ENCODE measurements at places on chromosomes 7 and 10.

- no peak overlapping the region for H3K27ac ChIP-seq
- DNase-seq: peak; percentile 46
- no peaks in the 10 kb centered on the region for H3K36me3 ChIP-seq
- no peak overlapping the region for H3K4me3 ChIP-seq
- peaks cover 9% of the 10 kb centered on the region for H3K4me1 ChIP-seq
Measured at GRCh38 chr10:11863353-11864109, 40.4 kb downstream of the PROSER2 start.

- H3K4me3 ChIP-seq: no peak overlapping the region
- no peaks in the 10 kb centered on the region for H3K36me3 ChIP-seq
- H3K27ac ChIP-seq: no peak overlapping the region
Measured at GRCh38 chr7:52779004-52779403, 256.4 kb upstream of the POM121L12 start.

DNA sequence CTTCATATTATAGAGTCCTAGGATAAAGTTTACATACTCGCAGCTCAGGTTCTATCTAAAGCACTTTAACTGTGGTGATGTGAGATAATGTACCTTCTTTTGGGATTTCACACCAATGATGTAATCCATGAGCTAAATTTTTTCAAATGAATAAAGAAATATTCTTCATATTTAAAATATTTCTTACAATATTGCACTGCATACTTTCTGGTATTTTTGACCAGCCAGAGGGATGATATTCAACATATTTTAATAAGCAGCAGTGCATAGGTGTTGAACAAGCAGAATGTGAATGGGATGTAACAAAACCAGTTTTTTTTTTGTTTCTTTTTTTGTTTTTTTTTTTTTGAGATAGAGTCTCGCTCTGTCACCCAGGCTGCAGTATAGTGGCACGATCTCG is 73.2 kb upstream of the TRIM24 start:
- no peak overlapping the region for H3K4me3 ChIP-seq
- no peak overlapping the region for H3K27ac ChIP-seq

- H3K4me1 ChIP-seq: no peaks in the 10 kb centered on the region
- H3K27me3 ChIP-seq: no peaks in the 10 kb centered on the region
- no peak overlapping the region for H3K4me3 ChIP-seq
- no peak overlapping the region for H3K27ac ChIP-seq
- H3K36me3 ChIP-seq: peaks cover 8% of the 10 kb centered on the region
Measured at GRCh38 chr7:36925691-36926090, 201.4 kb upstream of the AOAH start.

- DNase-seq: no peak
- H3K4me3 ChIP-seq: no peak overlapping the region
- peaks cover 14% of the 10 kb centered on the region for H3K4me1 ChIP-seq
Measured at GRCh38 chr10:98416606-98417388, 1.8 kb upstream of the PYROXD2 start.

- peaks cover 4% of the 10 kb centered on the region for H3K4me1 ChIP-seq
- H3K4me3 ChIP-seq: no peak overlapping the region
- no peak for DNase-seq
- no peak overlapping the region for H3K27ac ChIP-seq
- peaks cover 19% of the 10 kb centered on the region for H3K27me3 ChIP-seq
Measured at GRCh38 chr7:49771427-49772176, 1.8 kb upstream of the VWC2 start.

- no peak for DNase-seq
- no peaks in the 10 kb centered on the region for H3K36me3 ChIP-seq
- no peak overlapping the region for H3K4me3 ChIP-seq
- H3K4me1 ChIP-seq: no peaks in the 10 kb centered on the region
Measured at GRCh38 chr7:50926049-50926448, 143.4 kb upstream of the GRB10 start.

GRCh38 chr7:156560075-156560474 is 80.5 kb upstream of the RNF32 start:
- no peak overlapping the region for H3K4me3 ChIP-seq
- no peaks in the 10 kb centered on the region for H3K27me3 ChIP-seq
- no peaks in the 10 kb centered on the region for H3K4me1 ChIP-seq

- H3K27me3 ChIP-seq: no peaks in the 10 kb centered on the region
- no peak overlapping the region for H3K27ac ChIP-seq
- no peaks in the 10 kb centered on the region for H3K36me3 ChIP-seq
- H3K4me3 ChIP-seq: no peak overlapping the region
Measured at GRCh38 chr7:20282959-20283358, 47.7 kb upstream of the ITGB8 start.

GRCh38 chr10:15370856-15371701 is at the start of gene FAM171A1:
Gene FAM171A1, minus strand, starts transcription at chr10:15371289. Its CDS starts 237 bp downstream, at chr10:15371052.
- H3K27me3 ChIP-seq: peaks cover 35% of the 10 kb centered on the region
- H3K4me1 ChIP-seq: peaks cover 10% of the 10 kb centered on the region
- no peak within 1 kb of the TSS for H3K4me3 ChIP-seq
- no peaks in the 10 kb centered on the region for H3K36me3 ChIP-seq

DNA sequence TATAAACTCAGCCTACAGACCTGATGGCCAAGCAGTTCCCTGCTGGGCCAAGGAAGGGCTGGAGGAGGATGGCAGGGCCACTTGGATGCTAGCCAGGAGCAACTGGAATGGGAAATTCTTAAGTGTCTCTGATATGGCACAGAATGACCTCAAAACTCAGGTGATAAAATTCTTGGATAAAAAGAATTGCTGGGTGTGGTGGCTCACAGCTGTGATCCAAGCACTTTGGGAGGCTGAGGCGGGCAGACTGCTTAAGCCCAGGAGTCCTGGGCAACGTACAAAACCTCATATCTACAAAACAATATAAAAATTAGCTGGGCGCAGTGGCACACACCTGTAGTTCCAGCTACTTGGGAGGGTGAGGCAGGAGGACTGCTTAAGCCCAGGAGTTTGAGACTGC is 14.0 kb upstream of the PKD1L1 start:
- no peak overlapping the region for H3K27ac ChIP-seq
- DNase-seq: no peak
- no peak overlapping the region for H3K4me3 ChIP-seq
- H3K4me1 ChIP-seq: no peaks in the 10 kb centered on the region
- peaks cover 11% of the 10 kb centered on the region for H3K36me3 ChIP-seq

- H3K36me3 ChIP-seq: no peaks in the 10 kb centered on the region
- no peaks in the 10 kb centered on the region for H3K4me1 ChIP-seq
- H3K27me3 ChIP-seq: no peaks in the 10 kb centered on the region
- H3K4me3 ChIP-seq: no peak overlapping the region
Measured at GRCh38 chr10:43809211-43809930, 160.7 kb upstream of the ZNF32 start.

DNA sequence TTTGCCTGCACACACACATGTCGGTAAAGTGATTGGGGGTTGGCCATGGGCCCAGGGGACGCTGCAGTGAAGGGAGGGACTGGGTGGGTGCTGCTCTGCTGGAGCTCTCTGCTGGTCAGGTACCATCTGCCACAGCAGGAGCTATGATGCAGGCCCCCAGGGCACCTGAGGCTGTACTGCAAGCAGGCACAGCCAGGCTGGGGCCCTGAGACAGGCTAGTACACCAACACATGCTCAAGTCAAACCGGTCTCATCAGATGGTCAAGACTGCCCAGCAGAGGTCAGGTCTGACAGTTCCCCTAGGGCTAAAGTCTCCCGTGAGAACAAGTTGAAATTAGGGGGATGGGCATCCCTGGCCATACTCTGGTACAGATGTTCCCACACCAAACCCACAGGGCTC is 118.3 kb upstream of the THSD7A start:
- DNase-seq: peak; percentile 2
- H3K4me1 ChIP-seq: no peaks in the 10 kb centered on the region
- no peaks in the 10 kb centered on the region for H3K27me3 ChIP-seq

DNA sequence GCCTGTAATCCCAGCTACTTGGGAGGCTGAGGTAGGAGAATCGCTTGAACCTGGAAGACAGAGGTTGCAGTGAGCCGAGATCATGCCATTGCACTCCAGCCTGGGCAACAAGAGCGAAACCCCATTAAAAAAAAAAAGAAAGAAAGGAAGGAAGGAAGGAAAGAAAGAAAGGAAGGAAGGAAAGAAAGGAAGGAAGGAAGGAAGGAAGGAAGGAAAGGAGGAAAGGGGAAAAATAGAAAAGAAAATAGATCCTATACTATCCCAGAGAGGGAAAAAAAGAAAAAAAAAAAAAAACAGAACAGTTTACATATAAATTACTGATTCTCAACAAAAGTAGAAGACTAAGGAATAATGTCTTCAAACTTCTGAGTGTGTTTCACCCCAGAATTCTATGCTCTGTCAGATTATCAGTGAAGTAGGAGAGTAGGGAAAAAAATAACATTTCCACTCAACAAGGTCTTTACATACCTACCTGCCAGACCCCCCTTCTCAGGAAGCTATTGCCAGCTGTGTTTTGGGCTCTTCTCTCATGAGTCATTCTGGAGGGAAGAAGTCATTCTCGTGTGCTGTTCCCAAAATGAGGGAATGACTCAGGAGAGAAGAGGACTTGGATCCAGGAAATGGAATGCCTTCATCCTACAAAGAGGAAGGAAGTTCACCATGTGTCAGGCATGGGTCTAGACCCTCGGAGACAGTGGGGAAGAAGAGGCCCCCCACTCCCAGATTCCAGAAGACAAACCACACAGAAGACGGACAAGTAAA is 20.9 kb downstream of the RGS10 start:
- peaks cover 21% of the 10 kb centered on the region for H3K4me1 ChIP-seq
- peaks cover 16% of the 10 kb centered on the region for H3K36me3 ChIP-seq
- no peak for DNase-seq
- no peaks in the 10 kb centered on the region for H3K27me3 ChIP-seq
- no peak overlapping the region for H3K27ac ChIP-seq
- no peak overlapping the region for H3K4me3 ChIP-seq

- DNase-seq: peak; percentile 52
- H3K27me3 ChIP-seq: no peaks in the 10 kb centered on the region
- H3K27ac ChIP-seq: no peak overlapping the region
- H3K4me3 ChIP-seq: no peak overlapping the region
- no peaks in the 10 kb centered on the region for H3K4me1 ChIP-seq
- H3K36me3 ChIP-seq: peaks cover 1% of the 10 kb centered on the region
Measured at GRCh38 chr10:69004821-69005220, 16.2 kb downstream of the KIFBP start.

DNA sequence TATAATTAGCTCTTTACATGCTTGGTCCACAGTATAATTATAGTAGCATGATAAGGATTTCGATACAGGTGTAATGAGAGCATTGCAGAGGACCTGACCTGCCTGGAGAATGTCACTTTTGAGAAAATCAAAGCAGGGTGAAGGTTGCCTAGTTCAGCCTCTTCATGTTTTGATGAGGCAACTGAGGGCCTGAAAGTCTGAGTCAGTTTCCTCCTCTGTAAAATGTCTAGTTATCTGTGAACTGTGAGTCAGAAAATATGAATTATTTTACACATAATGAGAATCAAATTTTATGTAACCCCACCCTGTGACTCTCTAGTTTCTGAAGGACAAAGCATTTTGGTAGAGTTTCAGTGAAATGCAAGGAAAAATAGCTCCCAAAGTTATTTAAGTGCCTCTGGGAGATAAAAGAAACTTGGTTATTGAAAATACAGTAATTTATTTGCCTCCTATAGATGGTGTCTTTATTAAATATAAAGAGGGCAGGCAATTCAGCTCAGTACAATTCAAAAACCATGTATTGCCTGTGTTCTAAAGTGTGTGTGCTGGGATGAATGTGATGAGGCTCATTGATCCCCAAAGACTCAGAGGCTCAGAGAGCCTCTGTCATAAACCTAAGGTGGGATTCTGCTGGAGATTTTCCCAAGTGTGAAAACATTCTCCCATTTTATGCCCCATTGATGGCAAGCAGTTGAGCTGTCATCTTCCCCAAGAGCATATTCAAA is 37.3 kb upstream of the SAMD9L start:
- no peak overlapping the region for H3K4me3 ChIP-seq
- peaks cover 8% of the 10 kb centered on the region for H3K27me3 ChIP-seq
- no peaks in the 10 kb centered on the region for H3K36me3 ChIP-seq
- H3K4me1 ChIP-seq: no peaks in the 10 kb centered on the region

GRCh38 chr10:88207121-88207546 is 343.7 kb downstream of the PTEN start:
- no peaks in the 10 kb centered on the region for H3K27me3 ChIP-seq
- H3K27ac ChIP-seq: no peak overlapping the region
- H3K4me1 ChIP-seq: no peaks in the 10 kb centered on the region
- no peak for DNase-seq
- H3K4me3 ChIP-seq: no peak overlapping the region

DNA sequence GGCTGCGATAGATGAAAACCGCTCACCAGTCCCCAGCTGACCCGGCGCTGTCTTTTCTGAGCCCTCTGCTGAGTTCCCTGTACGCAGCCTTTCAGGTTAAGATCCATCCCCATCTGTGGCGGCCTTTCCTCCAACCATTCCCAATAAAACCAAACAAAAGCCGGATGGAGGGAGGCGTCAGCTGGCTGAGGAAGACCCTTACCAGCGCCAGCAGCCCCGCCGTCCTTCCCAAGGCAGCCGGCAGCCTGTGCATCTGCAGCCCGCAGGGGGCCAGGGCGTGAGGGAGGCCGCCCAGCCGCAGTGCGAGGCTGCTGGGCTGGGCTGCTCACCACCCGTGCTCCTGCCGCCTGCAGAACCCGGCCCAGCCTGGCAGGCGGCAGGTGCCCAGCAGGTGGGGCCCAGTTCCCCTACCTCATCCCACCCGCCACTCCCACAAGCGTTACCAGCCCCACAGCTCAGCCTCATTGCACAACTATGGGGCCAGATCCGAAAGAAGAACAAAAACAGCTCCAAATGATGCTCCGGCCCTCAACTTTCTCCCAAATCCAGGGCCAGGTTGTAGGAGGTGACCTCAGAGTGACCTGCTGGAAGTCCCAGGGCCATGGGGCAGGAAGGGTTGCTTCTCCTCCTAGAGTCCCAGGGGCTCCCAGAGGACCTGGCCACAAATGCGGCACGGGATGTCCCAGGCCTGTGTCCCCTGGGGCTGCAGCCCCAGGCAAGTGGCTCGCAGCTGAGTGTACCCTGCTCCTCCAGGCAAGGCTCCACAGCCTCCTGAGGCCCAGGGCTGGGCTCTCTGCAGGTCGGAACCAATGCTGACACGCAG is 23.8 kb downstream of the PAPOLB start:
- no peaks in the 10 kb centered on the region for H3K27me3 ChIP-seq
- no peak for DNase-seq
- no peaks in the 10 kb centered on the region for H3K4me1 ChIP-seq
- no peaks in the 10 kb centered on the region for H3K36me3 ChIP-seq
- no peak overlapping the region for H3K27ac ChIP-seq

- no peak within 1 kb of the TSS for H3K27ac ChIP-seq
- H3K36me3 ChIP-seq: no peaks in the 10 kb centered on the region
- peaks cover 9% of the 10 kb centered on the region for H3K27me3 ChIP-seq
- DNase-seq: no peak
- H3K4me3 ChIP-seq: peak within 1 kb of the TSS; percentile 8
- no peaks in the 10 kb centered on the region for H3K4me1 ChIP-seq
Measured at GRCh38 chr10:59362144-59362958, at the start of gene FAM13C. Gene FAM13C, minus strand, starts transcription at chr10:59362549. Its CDS starts 89 bp downstream, at chr10:59362460.

Measured in B cell (primary cell).